Activated gamma-delta T cell (primary cell): ENCODE measurements at places on chromosomes 1 and 21.

DNA sequence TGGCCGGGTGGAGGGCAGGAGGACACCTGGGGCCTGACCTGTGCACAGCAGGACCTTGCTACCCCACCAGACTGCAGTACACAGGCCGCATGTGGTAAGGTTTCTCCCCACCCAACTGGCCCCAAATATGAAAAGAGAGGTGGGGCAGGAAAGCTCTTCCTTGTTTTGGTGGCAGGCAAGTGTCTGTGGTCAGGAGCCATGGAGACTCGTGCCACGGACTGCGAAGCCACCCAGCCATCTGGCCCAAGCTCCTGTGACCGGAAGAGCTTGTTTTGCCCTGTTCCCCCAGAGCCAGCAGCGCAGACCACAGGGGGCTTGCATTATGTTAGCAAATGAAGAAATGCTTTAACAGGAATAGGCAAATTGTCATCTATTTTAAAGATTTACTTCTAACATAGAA, 54.9 kb downstream of the OLIG1 start:
- no peak for DNase-seq

DNA sequence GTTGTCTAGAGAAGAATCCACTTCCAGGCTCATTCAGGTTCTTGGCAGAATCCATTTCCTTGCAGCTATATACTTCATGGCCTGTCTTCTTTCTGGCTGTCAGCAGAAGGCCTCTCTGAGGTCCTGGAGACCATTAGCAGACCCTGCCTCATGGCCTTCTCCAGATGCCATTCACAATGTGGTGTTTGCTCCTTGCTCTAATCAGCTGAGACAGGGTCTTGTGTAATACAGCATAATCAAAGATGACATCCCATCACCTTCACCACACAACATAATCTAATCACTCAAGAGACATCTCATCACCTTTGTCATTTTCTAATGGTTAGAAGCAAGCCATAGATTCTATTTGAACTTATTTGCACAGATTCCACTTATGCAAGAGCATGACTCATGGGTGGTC, 403.9 kb upstream of the LRRC7 start:
- no peak for DNase-seq

GRCh38 chr1:206769304-206769731, 1.3 kb upstream of the IL19 start:
- peak; percentile 32 for DNase-seq

GRCh38 chr1:54314696-54315095, 91.5 kb downstream of the SSBP3 start:
- no peak for DNase-seq

GRCh38 chr1:201022820-201023516, 546 bp downstream of the KIF21B start:
- DNase-seq: peak; percentile 38

DNA sequence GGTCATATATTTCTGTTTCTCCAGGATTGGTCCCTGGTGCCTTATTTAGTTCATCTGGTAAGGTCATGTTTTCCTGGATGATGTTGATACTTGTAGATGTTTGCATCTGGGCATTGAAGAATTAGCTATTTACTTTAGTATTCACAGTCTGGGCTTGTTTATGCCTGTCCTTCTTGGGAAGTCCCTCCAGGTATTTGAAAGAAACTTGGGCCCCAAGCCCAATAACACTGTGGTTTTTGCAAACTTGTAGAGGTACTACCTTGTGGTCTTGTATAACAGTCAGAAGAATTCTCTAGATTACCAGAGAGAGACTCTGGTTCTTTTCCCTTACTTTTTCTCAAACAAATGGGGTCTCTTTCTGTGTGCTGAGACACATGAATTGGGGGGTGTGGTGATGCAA, 251.4 kb upstream of the B3GALT2 start:
- DNase-seq: no peak

GRCh38 chr1:235730007-235730406, 80.4 kb upstream of the GNG4 start:
- DNase-seq: no peak

- no peak for DNase-seq
These were observed 440.8 kb upstream of the ZP4 start for GRCh38 chr1:238331557-238331956.

DNA sequence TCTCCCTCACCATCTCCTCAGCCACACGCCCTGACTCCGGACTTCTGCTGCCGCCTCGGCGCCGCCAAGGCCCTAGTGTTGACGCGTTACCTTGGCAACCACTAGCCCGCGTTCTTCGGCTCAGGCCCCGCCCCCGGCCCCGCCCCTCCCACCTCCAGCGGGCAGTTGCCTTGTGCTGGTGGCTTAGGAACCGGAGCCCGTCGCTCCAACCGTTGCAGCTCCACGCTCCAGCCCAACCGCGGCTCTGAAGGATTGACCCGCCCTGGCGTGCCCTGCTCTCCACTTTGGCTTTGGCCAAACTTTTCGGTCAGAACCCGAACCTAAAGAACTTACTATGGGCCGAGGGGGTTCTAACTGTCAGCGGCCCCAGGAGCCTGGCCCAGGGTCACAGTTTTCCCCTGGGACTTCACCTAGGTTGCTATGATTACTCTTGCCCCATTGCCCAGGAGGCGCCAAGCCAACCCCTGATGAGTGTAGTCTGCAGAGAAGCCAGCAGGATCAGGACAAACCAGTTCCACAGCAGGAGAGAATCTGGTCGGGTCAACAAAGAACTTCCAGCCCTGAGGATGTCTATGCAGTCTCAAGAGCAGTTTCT, at the start of gene CFAP45:
TSS of gene CFAP45 (minus strand) at position 80 of the 595 bp plus-strand sequence. CDS start at position 13, 67 bp downstream.
- no peak for DNase-seq

DNA sequence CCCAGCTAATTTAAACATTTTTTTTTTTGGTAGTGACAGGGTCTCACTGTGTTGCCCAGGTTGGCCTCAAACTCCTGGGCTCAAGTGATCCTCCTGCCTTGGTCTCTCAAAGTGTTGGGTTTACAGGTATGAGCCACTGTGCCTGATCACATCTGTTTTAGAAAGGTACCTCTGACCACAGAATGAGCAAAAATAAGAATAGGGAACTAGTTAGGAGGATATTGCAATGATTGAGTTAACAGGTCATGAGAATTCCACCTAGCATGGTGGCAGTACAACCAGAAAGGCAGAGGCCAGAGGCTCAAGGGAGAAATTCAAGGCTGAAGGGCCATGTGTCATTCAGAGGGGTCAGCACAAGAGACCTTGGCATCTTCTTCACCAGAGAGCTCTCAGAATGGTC, 49.6 kb downstream of the ELAPOR1 start:
- DNase-seq: no peak

DNA sequence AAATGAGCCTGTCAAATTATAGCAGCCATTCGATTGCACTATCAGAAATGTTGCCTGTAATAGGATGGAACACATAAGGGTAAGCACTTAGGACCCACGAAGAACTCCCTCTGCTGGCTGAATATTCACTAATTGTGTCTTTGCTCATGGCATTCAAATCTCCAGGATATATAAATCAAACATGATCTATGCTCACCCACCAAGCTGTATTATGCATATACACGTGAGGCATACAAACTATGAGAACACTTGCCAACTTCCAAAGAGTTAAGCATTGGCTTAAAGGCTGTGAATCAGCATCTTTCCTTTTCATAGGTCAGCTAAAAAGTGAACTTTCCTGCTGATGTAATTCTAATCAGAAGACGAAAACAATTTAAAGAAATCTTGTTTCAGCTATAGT, 34.5 kb downstream of the TMPRSS15 start:
- no peak for DNase-seq

DNA sequence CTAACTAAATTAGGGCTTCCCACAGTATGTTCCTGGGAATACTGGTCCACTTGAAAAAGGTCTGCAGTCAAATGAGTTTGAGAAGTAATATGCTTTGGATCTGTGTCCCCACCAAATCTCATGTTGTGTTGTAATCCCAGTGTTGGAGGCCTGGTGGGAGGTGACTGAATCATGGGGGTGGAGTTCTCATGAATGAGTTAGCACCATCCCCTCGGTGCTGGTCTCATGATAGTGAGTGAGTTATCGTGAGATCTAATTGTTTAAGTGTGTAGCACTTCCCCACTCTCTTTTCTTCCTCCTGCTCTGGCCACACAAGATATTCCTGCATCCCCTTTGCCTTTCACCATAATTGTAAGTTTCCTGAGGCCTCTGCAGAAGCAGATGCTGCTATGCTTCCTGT, 16.9 kb upstream of the DMRTB1 start:
- no peak for DNase-seq

DNA sequence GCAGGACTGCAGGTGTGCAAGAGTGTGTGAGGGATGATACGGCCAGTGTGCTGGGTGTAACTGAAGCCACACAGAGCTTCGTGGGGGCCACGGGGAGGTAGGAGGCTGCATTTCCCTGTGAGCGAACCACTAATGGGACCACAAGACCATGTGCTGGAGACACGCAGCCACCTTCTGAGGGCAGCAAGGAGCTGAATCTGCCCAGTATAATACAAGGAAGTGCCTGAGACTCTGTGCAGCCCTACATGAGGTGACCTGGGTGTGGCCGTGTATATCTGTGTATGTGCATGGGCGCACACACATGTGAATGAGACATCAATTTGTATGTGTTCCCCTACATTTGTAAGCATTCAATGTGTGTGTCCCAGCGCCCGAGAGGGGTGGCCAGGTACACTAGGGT, 50.8 kb downstream of the CHD5 start:
- DNase-seq: no peak

DNA sequence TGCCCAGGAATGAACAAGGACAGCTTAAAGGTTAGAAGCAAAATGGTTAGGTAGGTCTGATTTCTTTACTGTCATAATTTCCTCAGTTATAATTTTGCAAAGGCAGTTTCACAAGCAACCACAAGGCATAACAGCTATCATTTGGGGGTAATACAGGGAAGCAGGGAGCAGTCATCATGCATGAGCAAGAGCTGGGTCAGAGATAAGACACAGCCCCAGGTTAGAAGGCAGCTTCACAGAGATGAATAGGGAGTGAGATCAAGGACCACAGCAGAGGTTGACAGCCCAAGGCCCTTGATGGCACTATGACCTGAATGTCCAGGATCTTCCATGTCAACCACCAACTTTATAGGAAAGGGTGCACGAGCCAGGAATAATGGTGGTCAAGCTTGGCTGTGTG, 9.0 kb upstream of the CSRP1 start:
- DNase-seq: no peak

- no peak for DNase-seq
These were observed 27.1 kb upstream of the DAB1 start for GRCh38 chr1:57450981-57451380.

GRCh38 chr1:161258439-161259344, at the start of gene PCP4L1:
Gene PCP4L1, plus strand, starts transcription at chr1:161258745. Its CDS starts 230 bp downstream, at chr1:161258975.
- no peak for DNase-seq

GRCh38 chr1:203439131-203439730, 36.4 kb upstream of the PRELP start:
- no peak for DNase-seq

- no peak for DNase-seq
These were observed 11.3 kb upstream of the LRRC8D start for GRCh38 chr1:89809556-89809955.

GRCh38 chr1:46487818-46488218, 1.8 kb upstream of the DMBX1 start:
- no peak for DNase-seq

DNA sequence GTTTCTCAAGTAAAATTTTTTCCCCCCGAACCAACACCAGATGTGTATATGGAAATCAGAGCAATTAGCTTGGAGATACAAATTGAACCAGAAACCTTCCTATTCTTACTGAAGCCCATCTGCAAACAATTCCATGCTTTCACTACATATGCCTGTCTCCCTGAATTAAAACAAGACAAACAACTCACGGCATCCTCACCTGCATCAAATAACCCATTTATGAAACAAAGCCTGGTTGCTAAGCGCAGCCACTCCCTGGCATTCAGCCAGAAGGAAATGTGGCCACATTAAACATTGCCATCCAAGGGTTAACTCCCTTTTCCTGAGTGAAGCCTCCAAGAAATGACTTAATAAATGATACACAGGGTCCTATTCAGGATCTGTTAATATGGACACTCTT, 55.3 kb downstream of the APP start:
- no peak for DNase-seq

- DNase-seq: no peak
These were observed 19.4 kb downstream of the PPP1R8 start for GRCh38 chr1:27849951-27850350.

- no peak for DNase-seq
These were observed 1.5 kb downstream of the HIPK1 start for GRCh38 chr1:113930499-113931161.

DNA sequence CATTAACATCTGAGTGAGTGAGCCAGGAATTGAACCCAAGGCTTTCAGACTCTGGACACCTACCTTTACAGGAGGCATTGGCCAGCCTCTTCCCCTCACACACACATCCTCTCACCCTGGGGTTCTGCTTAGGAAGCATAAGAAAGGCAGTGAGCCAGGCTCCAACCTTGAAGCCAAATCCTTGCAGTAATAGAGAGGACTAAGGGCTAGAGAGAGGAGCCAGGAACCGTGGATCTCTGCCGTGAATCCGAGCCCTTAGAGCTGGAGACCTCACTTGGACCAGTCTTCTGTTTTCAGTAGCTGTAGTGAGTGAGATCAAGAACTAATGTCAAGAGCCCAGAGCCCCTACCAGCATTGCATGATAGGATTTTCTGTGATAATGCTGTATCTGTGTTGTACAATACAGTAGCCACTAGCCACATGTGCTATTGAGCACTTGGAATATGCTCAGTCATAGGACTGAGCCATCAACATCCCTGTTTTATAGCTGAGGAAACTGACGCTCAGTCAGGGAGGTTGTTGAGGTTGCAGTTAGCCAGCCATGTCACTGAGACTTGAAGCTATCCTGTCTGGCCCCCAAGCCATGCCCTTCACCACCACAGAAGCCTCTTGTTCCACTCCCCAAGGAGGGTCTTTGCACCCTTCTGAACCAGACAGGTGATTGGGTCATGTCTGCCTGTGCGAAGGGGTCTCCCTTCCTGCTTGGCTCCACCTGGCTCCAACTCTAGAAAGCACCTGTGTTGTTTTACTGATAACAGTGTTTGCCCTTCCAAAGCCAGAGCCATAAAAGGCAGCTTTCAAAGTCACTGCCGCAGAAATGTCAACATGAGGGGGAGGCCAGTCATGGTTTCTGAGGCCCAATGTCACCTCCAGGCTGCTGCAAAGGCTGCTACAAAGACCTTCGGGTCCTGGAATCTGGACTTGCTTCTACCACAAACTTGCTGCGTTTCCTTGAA, 101.1 kb upstream of the JUN start:
- DNase-seq: no peak

DNA sequence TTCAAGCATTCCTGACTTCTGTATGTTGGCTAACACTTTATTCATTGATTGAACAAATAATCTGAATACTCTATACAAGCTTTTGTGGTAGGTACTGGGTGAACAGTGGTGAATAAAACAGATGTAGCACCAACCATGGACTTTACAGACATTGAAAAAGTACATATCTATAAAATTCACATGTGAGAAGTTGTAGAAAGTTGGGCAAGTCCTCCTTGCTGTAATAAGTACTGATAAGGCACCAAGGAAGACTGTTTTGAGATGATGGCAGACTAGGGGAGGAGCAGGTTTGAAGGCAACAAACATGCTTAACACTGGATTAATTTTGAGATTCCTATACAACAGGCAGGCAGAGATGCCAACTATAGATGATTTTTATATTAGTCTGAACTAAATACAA, 42.4 kb downstream of the RNF2 start:
- DNase-seq: no peak

DNA sequence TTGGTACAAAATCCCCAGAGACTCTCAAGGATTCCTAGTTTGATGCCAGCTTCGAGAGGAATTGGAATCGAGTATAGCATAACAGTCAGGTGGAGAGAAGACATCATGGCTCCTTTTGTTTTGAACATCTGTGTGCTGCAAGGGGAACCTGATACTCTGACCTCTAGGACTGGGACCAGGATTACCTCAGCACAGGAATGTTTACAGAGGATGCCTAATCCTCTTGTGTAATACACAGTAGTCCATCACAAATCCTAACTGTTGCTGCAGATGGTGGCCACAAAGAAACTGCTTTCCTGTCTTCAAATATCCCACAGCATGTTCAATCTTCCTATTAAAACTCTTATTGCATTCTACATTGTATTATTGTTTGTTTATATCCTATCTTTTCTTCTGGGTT, 111.8 kb upstream of the PRMT6 start:
- no peak for DNase-seq
